Ammon's horn (tissue), 1 donor: ENCODE measurements at places on chromosomes 16 and 17.

DNA sequence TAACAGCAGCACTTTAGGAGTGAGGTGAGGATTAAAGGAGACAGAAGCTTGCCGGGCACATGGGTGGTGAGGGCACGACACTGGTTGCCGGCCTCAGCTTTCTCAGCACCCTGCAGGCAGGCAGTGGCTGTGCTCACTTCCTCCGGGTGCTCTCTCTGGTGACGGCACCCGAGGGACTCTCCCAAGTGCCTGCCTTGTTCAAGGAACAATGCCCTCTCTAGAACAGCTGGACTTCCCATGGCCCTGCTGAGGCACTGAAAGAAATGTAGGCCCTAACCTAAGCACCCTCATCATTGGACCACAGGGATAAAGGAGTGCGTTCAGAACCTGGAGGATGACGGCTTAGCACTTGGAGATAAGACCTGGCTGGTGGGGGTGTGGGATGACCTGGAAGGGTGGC is 72.7 kb downstream of the N4BP1 start:
- DNase-seq, result peak; percentile 47

GRCh38 chr17:43661699-43662412 is at the start of gene MEOX1:
Gene MEOX1 (minus strand): TSS chr17:43661922. CDS start chr17:43661534, 388 bp downstream.
- DNase-seq, result no peak

DNA sequence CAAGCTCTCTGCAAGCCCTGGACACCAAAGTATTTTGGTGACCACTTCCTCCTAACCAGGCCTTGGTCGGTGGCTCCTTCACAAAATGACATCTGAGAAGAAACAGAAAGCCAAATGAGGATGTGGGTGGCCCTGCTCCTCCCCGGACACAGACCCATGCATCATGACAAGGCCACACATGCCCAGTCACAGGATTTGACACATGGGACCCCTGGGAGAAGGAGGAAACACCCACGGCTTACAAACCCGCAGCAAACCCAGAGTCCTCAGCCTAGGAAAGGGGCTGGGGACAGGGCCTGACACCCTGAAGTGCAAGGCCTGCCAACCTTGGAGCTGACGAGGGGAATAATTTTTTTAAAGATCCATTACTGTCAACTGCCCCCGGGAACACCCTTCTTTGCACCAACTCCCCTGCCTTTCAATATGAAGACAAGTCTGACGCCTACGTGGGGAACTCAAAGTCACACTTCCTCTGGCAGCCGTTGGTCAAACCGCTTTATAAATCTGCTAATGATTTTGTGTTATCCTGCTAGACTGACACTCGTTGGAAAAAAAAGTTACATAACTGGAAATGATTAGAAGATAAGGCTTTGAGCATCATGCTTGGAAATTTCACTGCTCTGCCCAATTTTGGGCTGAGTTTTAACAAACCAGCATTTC is 41.3 kb downstream of the GAS7 start:
- peak; percentile 71 for DNase-seq

DNA sequence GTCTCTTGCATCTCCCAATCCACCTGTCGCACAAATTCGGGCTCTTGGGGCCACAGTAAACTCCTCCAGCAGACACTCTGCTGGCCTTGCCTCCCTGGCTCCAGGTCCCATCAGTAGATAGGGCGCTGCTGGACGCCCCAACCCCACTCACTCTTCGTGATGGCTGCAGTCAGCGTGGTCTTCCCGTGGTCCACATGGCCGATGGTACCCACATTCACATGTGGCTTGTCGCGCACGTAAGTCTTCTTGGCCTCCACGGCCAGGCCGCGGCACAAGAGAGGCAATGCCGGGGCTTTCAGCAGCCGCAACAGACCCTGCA is 428 bp downstream of the TUFM start:
- no peak for DNase-seq

GRCh38 chr17:1183171-1183873 is 3.5 kb upstream of the ABR start:
- DNase-seq, result no peak

GRCh38 chr16:11360641-11361373 is 15.5 kb downstream of the RMI2 start:
- no peak for DNase-seq

DNA sequence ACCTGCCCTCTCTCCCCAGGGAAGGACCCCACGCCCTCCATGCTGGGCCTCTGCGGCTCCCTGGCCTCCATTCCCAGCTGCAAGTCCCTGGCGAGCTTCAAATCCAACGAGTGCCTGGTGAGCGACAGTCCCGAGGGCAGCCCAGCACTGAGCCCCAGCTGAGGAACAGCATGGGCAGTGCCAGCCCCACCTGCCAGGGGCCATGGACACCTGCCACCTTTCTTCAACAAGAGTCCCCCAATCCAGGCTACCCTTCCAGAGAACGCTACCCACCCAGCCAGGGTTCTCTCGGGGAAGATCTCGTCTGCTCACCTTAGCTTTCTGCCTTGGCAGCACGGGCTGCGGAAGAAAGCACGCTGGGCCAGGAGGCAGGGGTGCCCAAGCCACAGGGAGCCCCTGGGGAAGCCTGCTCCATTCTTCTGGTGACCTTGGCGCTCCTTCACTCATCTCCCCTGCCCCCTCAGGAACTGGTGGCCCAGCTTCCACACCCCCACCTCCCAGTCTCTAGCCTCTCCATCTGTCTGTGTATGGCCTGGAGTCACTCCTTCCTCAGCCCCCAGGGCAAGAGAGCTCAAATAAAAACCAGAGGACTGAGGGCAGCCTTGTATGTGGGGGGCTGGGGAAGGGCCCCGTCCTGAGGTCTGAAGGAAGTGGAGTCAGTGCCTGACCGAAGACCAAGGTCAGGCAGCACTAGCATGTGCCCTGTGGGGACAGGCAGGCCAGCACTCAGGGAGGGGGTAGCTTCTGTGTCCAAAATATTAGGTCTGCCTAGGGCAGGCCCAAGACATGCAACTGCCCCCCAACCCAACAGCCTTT is 6.3 kb downstream of the SLC25A39 start:
- DNase-seq, result no peak

DNA sequence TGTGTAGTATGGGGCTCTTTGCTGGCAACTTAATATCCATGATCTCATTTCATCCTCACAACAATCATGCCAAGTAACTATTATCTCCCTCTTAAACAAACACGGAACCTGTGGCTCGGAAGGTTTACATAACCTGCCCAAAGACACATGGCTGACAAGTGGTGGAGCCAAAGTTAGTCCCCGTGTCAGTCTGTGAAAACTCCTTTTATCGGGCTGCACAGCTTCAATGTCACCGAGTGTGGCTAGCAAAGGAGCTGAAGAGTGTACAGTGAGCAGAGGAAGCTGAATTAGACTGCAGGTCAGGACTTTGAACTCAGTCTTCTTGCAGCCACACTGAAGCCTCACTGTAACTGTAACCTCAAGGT is 80.3 kb downstream of the PARN start:
- DNase-seq, result no peak

DNA sequence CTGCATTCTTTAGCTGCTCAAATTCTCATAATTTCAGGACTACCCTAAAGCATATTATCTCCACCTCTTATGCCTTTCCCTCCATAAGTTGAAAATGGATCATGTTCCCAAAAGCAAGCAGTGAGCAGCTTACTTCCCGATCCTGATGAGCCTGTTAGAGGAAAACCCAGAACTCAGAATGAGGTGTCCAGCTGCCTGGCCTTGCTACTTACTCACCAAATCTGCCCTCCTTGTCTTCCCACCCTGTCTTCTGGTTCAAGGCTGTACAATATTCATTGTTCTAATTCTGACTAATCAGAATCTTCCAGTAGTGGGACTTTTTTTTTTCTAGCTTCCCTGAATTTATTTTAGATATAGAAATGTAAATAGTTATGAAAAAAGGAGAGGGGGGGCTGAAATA is 10.8 kb downstream of the LYRM1 start:
- no peak for DNase-seq

- DNase-seq, result no peak
Observed at GRCh38 chr16:14345512-14346115, 274.5 kb downstream of the MRTFB start.

- DNase-seq, result no peak
Observed at GRCh38 chr17:75472119-75472518, 15.7 kb downstream of the TMEM94 start.

- peak; percentile 47 for DNase-seq
Observed at GRCh38 chr17:17873450-17873991, 36.7 kb upstream of the SREBF1 start.

- DNase-seq, result peak; percentile 90
Observed at GRCh38 chr16:19886073-19886941, 1.7 kb upstream of the GPRC5B start.

DNA sequence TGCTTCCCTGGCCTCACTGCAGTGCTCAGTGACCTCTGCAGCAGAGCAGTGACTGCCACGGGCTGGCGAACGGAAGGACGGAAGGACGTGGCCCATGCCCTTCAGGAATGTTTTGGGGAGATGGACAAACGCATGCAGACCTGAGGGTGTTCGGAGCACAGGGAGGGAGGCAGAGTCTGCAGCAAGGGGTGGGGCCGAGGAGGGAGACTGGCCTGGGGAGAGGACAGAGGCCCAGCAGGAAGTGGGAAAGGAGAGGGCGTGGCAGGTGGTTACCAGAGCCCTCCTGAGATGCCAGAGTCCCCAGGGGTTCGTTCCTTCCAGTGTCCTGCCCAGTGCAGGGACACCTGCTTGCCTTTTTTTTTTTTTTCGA is 21.9 kb downstream of the ADORA2B start:
- DNase-seq, result no peak

DNA sequence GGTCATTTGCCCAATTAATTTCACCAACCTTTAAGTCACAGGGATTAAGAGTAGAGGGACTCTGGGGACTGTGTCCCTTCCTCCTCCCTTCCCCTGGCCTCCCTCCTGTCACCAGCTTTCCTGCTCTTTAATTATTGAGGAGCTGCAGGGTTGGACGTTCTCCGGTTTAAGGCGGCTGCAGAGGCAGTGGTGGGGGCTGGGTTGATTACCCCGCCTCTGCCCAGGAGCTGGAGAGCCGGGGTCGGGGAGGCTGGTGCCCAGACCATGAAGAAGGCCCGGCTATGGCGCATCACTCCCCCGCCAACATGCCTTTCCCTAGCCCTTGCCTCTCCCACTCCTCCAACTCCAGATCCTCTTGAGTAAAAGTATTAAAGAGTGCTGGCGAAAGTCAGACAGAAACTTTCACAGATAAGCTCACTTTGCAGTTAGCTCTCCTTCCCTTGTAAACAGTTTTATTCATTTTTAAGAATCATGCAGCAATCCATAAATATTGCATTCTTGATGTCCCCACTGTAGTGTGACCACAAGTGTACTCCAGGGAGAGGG is 1.1 kb upstream of the FOXJ1 start:
- no peak for DNase-seq

GRCh38 chr17:66790501-66791061 is 44.3 kb upstream of the CACNG5 start:
- no peak for DNase-seq

GRCh38 chr17:54662978-54663876 is 237.4 kb upstream of the TOM1L1 start:
- no peak for DNase-seq

- DNase-seq, result peak; percentile 28
Observed at GRCh38 chr16:81647527-81647926, 131.6 kb upstream of the PLCG2 start.

GRCh38 chr17:61245706-61246135 is 153.9 kb upstream of the TBX2 start:
- DNase-seq, result no peak

DNA sequence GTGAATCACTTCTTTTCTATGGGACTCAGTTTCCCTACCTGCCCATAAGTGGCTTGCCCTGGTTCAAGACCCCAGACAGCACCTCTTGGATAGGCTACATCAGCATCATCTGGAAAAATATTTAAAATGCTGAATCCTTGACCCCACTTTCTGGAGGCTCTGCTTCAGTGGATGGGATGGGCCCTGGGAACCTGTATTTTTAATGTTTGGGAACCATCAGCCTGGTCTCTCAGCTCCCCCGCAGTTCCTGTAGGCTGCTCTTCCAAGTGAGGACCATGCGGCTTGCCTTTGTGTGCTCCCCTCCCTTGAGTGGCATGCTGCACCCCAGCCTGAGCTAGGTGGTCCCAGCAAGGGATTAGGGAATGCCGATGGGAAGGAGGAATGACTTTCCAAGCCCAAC is 68.3 kb upstream of the CRHR1 start:
- DNase-seq, result no peak

GRCh38 chr17:35001549-35001948 is 21.2 kb downstream of the LIG3 start:
- no peak for DNase-seq

DNA sequence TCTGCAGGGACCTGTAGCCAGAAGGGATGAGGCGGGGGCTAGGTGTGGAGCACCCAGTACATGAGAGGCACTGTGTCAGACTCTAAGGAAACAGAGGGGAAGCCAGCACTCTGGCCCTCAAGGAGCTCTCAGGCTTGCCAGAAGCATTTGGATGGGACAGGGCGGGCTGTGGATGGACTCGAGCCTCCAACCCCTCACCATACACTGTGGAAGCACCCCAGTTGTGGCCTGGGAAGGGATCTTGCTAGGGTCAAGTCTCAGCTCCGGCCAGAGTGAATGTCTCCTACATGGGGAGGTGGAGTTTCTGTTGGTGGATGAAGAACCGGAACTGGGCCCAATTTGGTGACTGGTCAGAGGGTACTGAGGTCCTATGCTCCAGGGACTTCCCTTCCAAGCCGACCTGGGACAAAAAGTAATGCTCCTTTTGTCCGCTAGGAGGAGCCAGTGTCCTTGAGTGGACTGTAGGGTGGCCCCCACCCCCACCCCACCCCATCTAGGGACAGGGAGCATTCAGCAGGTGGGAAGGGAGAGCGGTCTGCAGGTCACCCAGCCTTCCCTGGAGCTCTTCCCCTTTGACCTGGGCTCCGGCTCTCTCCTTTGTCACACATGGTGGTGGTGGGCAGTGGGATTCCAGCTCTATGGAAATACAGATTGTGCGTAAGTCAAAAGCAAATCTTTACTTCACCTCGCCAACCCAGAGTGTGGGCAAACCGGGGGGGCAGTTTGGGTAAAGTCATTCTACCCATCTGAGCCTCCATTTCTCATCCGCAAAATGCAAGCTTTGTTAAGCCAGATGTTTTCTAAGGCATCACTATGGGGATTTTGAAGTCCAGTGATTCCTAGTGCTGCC is 20.4 kb upstream of the PHB1 start:
- DNase-seq, result peak; percentile 54

DNA sequence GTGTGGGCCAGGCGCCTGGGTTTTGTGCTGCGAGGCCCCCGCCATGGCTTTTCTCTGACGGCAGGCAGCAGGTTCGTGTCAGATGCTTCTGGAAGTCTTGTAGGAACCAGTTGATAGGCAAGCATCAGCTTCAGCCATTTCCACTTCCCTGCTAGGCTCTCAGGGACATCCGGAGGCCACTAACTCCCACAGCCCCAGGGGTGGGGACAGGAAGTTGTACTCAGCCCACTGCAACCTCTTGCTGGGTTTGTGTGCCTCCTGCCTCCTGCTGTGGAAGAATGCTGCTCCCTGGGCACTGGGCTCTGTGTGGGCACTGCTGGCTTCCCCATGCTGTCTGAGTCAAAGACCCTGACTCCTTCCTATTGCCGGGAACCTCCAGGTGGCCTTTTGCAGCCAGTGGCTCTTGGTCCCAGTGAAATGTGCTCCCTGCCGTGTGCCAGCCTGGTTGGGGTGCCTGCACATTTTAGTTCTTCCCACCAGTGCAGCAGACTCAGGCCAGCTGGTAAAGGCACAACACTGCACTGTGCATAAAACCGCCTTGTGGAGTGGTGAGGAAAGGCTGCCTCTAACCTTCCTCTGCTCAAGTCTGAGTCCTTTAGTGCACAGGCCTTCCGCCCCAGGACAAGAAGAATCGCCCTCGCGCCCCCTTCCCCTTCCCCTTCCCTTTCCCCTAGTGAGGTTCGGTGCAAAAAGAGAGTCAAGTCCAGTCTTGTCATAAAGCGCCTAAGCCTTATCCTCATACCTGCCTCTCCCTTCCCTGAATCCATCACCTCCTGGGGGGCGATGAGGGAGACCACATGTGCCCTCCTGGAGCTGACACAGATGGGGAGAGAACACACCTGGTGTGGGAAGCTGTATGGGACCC is 16.6 kb downstream of the LDHD start:
- no peak for DNase-seq
